ENCODE measurements at places on chromosomes 5 and 9.

DNA sequence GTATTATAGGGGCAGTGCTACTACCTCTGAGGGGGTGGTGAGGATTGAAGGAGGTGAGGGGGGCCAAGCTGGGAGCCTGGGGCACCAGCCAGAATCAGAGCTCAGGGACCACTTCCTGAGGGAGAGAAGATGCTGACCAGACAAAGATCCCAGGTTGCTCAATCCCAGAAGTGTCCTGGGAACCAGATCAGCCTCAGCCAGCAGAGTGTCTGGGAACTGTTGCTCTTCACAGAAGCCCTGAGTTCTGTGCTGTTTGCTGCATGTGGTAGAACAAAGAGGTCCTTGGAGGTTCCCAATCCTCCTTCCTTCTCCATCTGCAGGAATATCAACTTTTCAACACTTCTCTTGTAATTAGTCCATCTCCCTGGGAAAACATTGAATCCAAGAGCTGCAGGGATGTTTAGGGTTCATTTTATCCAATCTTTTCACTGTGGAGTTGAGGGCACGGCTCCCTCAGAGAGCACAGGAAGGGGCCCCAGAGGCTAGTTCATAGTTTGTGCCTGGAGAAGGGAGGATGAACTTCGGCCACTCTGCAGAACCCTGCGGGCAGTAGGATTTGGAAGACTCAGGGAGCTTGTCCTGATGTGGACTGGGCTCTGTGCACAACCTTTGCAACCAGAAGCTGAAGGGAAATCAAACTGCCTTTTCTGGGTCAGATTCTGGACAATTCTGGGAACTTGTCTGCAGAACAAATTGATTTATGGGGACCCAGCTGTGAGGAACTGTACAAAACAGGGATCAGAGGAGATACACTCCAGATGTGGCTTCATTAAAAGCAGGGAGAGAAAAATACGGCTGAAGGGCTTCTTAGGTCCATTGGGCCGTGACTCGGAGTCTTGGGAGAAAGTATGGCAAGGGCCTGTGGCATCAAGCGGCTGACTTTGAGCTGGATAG lies 57.1 kb downstream of the GALNT12 start:
- no peak for DNase-seq

DNA sequence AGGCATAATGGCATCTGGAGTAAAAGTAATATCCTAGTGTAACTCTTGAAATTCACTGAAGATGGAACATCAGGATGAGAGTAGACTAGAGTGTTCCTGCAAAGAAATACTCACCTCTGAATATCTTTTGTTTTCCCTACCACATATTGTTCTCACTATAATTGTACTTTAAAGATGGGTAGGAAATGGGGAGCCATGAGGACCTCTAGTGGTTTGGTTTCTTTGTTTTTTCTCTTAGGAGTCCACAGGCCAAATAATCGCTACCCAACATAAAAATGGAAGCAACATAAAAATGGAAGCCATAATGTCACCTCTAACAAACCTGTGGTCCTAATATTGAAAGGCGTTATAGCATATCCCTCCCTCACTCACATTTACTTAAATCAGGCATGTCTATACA lies 2375.8 kb downstream of the MAT2B start:
- no peak for DNase-seq

DNA sequence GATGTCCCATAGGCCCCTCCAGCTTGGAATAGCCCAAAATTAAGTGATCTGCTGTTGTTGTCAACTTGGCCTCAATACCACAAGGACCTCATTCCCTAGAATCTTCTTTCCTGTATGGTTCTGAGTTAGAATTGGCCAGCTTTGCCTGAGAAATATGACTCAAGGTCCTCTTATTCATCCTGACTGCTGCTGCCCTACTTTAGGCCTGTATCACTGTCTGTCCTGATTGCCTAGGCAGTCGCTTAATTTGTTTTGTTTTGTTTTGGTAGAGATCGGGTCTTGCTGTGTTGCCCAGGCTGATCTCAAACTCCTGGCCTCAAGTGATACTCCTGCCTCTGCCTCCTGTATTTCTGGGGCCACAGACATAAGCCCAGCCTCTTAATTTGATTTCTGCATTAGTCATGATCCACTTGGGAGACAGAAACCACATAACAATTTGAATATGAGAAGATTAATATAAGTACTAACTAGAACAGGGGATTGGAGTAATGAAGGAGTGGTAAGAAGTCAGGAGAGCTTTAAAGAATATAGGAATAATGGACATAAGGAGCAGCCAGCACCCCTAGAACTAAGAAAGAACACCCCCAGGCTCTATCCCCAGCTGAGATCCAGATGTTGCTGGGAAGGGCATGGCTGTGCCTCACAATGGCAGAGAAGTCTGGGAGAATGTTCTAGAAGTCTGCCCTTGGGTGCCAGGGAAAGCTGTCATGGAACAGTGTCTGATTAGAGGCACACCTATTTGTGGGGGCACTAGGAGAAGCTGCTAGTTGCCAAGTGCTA lies 4.6 kb downstream of the TEX53 start:
- DNase-seq = no peak

DNA sequence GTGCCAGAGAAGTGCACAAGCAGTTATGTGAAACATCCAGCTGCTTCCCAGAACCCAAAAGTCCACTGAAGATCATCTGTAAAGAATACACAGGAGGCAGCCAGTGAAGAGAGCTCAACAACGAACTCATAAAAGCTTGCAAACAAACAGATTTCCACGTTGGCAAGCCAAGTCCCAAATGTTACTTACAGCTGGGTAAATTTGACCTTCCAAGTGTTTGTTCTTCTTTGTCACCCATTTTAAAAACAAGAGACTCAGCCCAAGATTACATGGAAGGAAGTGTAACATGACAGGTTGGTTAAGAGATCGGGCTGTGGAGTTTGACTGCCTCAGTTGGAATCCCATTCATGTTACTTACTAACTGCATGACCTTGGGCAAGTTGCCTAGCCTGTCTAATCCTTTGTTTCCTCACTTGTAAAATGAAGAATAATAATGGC lies 174.9 kb upstream of the PAPPA start:
- DNase-seq = no peak

GRCh38 chr5:111068213-111068612 lies 3.3 kb upstream of the TSLP start:
- DNase-seq = no peak

GRCh38 chr5:59586841-59587240 lies 306.7 kb downstream of the PDE4D start:
- DNase-seq = no peak

DNA sequence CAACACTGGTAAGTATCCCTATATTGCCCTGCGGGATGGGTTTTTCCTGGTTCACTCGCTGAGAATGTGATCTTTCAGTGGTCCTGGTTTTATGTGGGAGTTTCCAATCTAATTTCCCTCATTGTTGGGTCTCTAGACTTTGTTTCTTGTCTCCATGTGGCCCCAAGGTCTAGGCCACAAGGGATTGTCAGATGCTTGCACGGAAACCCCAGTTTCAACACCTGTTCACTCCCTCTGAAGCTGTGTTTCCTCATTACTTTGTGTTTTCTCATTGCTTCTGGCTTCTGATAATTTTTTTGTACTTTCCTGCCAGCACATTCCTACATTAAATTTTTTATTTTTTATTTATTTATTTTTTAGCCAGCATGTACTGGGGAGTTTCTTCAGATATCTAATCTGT lies 191.5 kb downstream of the TTLL11 start:
- DNase-seq = no peak

DNA sequence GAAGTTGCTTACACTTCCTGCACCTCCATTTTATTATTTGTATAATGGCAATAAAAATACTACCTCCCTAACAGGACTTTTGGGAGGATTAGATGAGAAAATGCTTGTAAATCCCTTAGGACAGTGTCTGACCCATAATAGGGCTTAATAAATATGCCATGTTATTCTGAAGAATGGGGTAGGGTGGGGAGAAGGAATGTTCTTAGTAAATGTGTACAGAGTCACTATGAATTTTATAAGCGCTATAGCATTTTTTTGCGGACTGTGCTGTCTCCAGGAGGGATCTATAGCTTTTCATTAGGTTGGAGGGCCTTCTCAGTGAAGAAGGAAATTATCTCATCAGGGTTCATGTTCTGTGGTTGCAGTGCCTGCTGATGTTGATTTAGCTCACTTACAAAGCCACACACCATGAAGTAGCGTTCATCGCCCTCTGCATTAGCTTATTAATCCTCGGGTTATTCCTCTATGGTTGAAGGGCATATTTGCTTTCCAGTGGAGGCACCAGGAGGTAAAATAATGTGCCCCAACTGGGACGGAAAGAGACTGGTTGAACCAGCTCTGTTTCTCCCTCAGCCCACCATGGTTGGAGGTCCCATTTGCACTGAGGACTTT lies 497.1 kb downstream of the ARHGEF28 start:
- DNase-seq = no peak

DNA sequence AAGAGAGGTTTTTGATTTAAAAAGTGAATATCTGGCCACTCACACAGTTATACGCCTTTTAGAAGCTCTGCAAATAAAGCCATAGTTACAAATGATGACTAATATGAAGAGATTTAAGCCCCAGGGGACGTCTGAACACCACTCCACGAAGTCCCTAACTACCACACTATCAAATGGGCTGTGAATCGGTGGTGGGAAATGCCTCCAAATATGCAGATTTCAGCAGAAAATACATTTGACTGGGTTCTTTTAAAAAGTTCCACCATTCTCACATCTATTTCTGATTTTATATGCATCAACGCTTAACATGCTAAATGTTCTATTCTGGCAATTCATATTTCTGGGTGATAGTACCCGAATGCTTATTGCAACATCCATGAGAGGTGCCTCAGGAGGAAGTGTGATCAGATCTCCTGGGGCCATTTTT lies 22.5 kb downstream of the TICAM2 start:
- DNase-seq = no peak

DNA sequence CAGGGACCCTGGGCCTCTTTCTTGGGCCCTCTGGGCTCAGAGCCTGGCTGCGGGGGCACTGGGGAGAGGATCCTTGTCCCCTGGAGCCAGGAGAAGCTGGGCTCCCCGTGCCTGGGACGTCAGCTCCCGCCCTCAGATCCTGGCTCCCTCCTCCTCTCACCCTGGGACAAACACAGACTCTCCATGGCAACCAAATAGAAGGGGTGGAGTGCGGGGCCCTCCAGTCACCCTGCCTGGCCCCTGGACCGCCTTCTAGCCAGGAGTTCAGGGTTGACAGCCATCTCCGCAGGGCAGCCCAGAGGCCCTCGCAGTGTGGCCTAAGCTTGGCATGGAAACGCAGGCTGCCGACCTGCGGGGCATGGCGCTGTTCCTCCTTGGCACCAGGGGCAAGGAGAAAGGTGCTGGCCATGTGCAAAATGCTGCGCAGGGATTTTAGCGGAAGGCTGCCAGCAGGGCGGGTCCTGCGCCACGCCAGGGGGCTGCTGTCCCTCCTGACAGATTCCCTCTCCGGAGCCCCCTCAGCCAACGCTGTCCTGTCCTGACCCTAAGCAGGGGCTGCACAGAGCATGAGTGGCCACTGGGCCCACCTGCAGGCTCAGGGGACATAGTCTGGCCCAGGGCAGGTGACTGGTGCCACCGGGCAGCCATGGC lies 1.0 kb downstream of the ZDHHC11 start:
- DNase-seq = no peak

DNA sequence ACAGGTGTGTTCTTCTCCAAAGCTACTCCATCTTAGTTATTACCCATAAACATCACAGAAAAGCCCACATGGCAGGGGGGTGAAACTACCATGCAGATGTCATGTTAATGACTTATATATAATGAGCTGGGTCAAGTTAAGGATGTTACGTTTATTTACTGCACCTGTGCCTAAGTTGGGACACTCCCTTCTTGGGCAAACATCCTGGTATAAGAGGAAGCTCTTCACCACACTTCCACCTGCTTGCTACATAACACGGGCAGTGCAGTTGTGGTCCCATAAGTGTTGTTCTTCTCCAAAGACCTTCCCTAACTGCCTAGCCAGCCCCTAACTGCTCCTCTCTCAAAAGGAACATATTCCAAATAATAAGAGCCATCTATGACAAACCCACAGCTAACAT lies 9.3 kb upstream of the ZCCHC9 start:
- DNase-seq = no peak

- no peak for DNase-seq
Observed at GRCh38 chr5:141816598-141817399, 61.4 kb downstream of the PCDH1 start.

GRCh38 chr5:120413686-120414085 lies 50.4 kb upstream of the PRR16 start:
- no peak for DNase-seq

DNA sequence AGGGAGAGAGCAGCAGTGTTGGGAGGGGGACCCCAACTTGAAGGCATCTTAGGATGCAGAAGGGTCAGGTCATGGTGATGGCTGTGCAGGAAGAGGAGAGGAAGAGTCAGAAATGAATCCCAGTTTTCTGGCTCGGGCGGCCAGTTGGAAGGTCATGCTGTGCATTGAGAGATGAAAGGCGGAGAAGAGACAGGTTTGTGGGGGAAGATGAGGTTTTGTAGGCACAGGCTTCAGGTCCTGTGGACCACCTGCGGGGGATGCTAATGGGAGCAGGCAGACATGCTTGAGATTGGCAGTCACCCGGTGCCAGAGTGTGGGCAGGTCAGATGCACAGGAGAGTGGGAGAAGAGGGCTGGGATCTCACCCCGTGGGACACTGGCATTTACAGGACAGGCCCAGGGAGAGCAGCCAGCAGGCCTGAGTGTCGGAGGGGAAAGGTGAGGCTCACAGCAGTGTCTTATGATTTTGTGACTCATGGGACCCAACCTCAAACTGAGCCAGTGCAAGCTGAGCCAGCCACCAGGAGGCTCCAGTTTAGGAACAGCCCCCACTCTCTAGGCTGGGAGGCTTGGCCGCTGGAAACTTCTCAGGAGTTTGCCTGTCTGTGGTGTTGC lies 17.5 kb downstream of the STXBP1 start:
- DNase-seq = no peak

DNA sequence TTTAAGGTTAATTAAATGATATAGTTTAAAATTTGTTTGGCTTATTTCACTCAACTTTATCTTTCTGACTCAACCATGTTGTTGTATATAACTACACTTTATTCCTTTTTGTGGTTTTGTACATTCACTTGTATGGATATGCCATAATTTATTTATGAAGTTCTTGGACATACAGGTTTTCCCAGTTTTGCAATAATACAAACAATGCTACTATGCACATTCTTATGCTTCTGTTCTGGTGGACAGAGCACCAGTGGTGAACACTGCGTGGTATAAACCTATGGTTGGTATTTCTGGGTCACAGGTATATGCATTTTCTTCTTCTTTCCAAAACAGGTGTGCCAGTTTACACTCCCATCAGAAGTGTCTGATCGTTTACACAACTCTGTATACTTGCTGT lies 35.7 kb upstream of the TRIM14 start:
- DNase-seq = no peak

GRCh38 chr9:95284162-95285080 lies 33.1 kb downstream of the FANCC start:
- no peak for DNase-seq
